Liver (tissue), 10 donors: ENCODE measurements at places on chromosomes 2 and 18. TPM values are rescaled to one million over a fixed set of nuclear protein-coding genes. Genes with fewer than 3 reads are reported as not detected.
A peak's percentile ranks its signal among the peaks of the same experiment; 100 is the strongest.

DNA sequence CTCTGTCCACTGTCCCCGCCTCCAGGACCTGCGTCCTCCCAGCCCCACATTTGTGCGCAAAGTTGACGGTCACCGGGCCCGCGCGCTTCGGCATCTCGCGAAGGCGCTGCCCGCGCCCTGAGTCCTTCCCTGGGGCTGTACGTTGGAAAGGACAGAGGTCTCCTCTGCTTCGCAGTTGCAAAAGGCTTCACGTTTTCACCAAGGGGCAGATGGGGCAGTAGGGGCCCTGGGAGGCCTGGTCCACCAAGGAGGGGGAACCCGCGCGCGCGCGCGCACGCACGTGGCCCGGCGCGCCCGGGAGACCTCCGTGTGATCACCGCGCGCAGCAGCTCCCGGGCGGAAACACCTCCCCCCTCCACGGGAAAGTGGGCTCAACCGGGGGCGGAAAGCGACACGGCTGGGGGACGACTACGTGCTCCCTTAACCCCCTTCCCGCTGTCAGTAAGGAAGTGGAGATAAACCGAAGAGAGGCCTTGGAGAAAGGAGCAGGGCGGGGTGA lies 21.9 kb downstream of the TEX44 start:
- H3K36me3 ChIP-seq: no peaks in the 10 kb centered on the region
- no peaks in the 10 kb centered on the region for H3K27me3 ChIP-seq
- DNase-seq: no peak
- peaks cover 17% of the 10 kb centered on the region for H3K4me1 ChIP-seq
- peak overlapping the region; percentile 90 for H3K27ac ChIP-seq
- peak overlapping the region; percentile 38 for H3K4me3 ChIP-seq

DNA sequence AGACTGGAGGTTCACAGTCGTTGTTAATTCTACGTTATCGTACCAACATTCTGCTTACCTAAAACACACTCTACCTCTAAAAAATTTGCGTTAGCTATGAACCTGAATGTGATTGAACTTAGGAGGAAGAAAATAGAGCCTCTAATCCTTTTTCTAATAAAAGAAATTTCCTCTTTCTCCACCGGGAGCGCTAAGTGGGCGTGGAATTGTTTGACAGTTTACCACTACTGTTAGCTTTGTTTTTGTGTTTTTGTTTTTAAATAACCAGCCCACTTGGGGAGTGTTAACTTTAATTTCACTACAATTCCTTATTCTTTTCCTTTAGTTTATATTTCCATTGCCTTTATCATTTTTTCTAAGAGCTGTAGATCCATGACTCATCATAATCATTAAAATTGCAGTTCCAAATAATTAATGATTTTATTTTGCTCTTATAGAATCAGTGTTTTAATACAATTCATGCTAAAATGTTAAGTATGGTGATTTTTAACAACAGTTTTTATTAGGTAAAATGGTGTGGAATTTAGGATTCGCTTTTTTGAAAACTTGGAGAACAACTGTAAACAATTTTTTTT lies 55.0 kb upstream of the ITM2C start:
- DNase-seq: no peak
- peaks cover 19% of the 10 kb centered on the region for H3K36me3 ChIP-seq
- H3K27me3 ChIP-seq: no peaks in the 10 kb centered on the region
- no peak overlapping the region for H3K27ac ChIP-seq

GRCh38 chr2:161020437-161020836 lies 139.8 kb upstream of the TANK start:
- DNase-seq: no peak
- no peaks in the 10 kb centered on the region for H3K36me3 ChIP-seq
- H3K27ac ChIP-seq: no peak overlapping the region
- H3K4me1 ChIP-seq: no peaks in the 10 kb centered on the region
- no peak overlapping the region for H3K4me3 ChIP-seq

DNA sequence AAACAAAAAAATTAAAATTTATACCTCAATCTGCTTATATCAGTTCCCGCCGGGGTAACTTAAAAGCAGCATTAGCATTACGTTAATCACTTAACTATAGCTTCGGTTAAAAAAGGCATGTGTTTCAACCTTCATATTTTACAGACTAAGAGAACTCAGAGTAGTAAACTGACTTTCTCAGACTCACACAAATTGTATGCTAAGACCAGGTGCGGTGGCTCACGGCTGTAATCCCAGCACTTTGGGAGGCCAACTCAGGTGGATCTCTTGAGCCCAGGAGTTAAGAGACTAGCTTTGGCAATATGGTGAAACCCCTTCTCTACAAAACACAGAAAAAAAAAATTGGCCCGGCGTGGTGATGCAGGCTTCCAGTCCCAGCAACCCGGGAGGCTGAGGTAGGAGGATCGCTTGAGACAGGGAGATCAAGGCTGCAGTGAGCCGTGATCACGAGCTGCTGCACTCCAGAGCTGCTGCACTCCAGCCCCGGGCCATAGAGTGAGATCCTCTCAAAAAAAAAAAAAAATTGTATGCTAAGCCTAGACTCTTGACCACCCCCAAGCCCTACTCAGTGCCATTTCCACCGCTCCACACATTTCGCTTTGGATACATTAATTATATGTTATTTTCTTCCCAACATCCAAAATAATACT lies 2.4 kb downstream of the HNRNPLL start:
- no peaks in the 10 kb centered on the region for H3K27me3 ChIP-seq
- no peak overlapping the region for H3K27ac ChIP-seq
- DNase-seq: no peak
- H3K36me3 ChIP-seq: no peaks in the 10 kb centered on the region

DNA sequence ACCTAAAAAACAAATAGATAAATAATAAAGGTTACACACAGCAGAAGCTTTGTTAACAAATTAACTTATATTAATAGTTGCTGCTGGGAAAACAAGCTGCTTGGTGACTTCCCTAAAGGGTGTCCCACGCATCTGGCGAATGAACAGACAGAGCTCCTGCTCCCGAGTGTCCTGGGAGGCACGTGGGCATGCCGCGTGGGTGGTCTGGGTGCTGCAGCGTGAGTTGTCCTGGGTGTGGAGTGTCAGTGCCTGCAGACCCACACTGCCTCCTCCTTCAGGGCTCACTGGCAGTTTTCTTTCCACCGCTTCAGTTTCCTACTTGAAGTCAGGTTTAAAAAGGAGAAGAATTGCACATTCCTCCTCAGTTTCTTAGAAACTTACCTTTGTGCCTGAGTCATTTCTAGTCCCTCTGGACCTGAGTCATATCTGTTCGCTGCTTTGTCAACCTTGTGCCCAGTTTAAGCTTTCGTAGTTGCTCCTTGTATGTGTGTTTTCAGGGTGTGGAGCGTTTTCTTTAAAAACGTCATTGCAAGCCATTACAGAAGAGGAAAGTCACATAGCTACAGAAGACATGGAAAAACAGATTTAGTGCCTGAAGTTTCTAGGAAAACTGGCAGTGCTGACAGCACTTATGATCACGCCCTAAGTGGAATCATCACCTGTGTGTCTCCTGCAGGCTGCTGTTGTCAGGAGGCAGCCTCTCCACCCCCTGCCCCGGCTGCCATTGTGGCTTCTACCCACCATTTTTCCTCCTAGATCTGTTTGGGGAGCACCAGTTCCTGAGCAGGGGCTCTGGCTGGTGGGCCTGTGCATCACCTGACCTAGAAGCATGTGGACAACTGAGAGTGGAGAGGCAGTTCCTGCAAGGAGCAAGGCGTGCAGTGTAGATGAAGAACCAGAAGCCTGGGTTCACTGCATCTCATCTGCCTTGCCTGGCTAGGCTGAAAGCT lies 24.5 kb downstream of the IMPA2 start:
- H3K4me1 ChIP-seq: peaks cover 31% of the 10 kb centered on the region
- DNase-seq: no peak
- H3K27me3 ChIP-seq: no peaks in the 10 kb centered on the region
- no peak overlapping the region for H3K27ac ChIP-seq

- no peaks in the 10 kb centered on the region for H3K36me3 ChIP-seq
- no peak for DNase-seq
- H3K4me1 ChIP-seq: no peaks in the 10 kb centered on the region
- no peaks in the 10 kb centered on the region for H3K27me3 ChIP-seq
These were observed 208.2 kb upstream of the REV1 start for GRCh38 chr2:99697811-99698568.

DNA sequence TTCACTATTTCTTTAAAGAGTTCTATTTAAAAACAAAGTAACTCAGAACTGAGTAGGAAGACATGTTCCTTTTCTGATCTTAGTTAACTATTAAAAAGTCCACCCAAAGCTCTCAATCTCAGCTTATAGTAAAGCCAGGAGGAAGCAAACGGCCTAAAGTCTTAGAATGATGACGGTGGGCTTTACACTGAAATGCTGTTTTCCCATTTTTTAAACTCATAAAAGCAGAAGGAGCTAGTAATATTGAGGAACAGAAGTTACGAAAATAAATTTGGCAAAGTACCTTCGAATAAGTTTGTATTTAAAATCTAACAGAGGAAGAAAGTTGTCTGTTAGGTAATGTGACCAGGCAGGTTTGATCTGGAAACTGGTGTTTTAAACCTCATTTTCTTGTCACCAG lies 111.1 kb downstream of the ZNF532 start:
- H3K27me3 ChIP-seq: no peaks in the 10 kb centered on the region
- no peak for DNase-seq
- H3K4me1 ChIP-seq: no peaks in the 10 kb centered on the region
- H3K36me3 ChIP-seq: no peaks in the 10 kb centered on the region
- no peak overlapping the region for H3K27ac ChIP-seq

- peak overlapping the region; percentile 83 for H3K27ac ChIP-seq
- H3K36me3 ChIP-seq: peaks cover 2% of the 10 kb centered on the region
- H3K4me1 ChIP-seq: peaks cover 69% of the 10 kb centered on the region
- DNase-seq: no peak
- no peaks in the 10 kb centered on the region for H3K27me3 ChIP-seq
- H3K4me3 ChIP-seq: no peak overlapping the region
These were observed 44.3 kb downstream of the LPIN2 start for GRCh38 chr18:2968606-2969005.

DNA sequence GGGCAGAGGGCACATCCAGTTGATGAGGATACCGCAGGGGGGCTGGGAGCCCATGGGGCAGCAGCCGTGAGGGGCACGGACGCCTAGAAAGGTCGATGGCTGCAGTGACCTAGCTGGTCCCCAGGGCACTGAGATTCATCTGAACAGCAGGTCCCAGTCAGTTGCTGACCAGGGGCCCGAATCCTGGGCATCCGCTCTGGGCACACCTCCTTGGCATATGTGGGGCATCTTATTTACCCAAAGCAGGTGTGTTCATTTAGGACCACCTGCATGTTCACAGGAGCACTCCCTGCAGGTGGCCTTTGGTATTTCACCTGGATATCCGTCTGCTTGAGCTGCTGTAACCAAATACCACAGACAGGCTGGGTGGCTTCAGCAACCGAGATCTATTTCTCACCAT lies 72.0 kb upstream of the ODC1 start:
- no peaks in the 10 kb centered on the region for H3K27me3 ChIP-seq
- no peaks in the 10 kb centered on the region for H3K4me1 ChIP-seq
- H3K4me3 ChIP-seq: no peak overlapping the region
- no peak for DNase-seq
- H3K27ac ChIP-seq: no peak overlapping the region

DNA sequence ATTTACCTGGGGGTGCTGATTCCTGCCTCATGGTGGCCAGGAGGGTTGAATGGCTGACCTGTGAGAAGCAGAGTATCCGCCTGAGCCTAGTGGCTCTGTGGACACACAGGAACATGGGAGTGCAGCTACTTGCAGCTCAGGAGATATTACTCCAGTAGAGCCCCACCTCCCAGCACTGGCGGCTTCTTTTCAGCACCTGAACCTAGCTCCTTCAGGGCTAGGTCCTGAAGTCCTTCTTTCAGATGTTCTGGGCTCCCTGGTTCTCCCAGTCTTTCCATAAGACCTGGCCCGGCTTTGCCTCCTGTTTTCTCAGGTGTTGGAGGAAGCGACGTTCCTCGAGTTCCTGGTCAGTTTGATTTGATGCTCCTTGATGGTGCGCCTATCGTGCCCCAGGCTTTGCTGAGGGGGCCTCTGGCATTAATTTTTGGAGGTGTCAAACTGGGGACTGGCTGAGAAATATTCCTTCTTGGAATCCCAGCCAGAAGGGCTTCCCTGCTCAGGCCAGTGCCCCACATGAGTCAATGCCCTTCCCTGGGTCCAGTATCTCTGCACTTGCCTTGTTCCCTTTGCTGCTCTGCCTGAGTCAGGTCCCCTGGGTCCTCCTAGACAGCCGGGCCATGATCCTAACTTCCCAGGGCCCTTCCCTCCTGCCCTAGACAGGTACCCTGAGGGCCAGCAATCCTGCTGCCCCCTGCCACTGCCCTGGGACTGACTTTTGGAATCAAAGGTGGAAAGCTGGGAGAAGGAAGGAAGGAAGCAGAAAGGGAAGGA lies 110.7 kb upstream of the HAAO start:
- DNase-seq: no peak
- H3K27ac ChIP-seq: no peak overlapping the region
- H3K4me3 ChIP-seq: no peak overlapping the region
- peaks cover 2% of the 10 kb centered on the region for H3K4me1 ChIP-seq
- H3K27me3 ChIP-seq: no peaks in the 10 kb centered on the region

DNA sequence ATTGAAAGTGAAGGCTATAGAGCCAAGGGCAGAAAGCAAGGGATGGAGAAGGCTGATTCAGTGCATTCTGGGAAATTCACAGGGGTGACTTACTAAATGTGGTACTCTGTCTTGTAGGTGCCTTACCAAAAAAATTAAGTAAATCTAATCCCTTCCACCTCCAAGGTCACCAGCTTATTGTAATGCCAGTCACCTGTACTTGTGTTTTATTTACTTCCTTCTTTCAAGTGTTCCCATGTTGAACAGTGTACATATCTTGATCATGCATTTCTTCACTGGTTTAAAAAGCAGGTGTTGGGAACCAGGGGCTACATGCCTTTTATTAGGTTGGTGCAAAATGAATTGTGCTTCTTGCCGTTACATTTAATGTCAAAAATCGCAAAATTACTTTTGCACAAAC lies 137.0 kb upstream of the ARHGAP28 start:
- no peaks in the 10 kb centered on the region for H3K36me3 ChIP-seq

DNA sequence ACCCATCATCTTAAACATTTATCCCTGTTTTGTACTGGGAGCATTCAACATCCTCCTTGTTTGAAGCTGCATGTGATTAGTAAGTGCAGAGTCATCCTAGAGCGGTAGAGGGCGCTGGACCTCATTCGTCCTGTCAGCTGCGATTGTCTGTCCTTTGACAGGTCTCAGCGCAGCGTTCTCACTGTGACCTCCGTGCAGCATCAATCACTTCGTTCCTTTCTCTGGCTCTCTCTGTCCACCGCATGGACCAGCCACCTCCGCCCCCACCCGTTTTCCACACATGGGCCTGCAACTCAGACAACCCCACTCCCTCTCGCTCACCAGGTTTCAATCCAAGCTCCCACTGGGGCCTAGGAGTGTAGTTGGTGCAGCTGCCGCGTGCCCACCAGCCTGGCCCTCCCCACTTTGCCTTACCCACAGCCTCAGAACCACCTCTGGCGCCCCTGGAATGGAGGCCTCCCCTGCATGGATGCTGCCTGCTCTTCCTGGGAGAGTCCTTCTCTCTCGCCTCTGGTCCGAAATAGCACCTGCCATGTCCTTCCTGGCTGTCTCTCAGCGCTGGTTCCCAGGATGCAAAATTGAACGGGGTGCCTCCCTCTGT lies 90.5 kb downstream of the NDUFA10 start:
- H3K4me1 ChIP-seq: no peaks in the 10 kb centered on the region
- no peak for DNase-seq
- no peak overlapping the region for H3K27ac ChIP-seq
- H3K27me3 ChIP-seq: no peaks in the 10 kb centered on the region
- H3K36me3 ChIP-seq: no peaks in the 10 kb centered on the region

OTOS gene
- total RNA-seq: not detected

PLCL1 gene
- total RNA-seq: 0.51 TPM

CNGA3 gene
- not detected for total RNA-seq

RESP18 gene
- not detected for total RNA-seq

TSPYL6 gene
- under 0.01 TPM for total RNA-seq

TDRD15 gene
- total RNA-seq: 0.59 TPM

EPHA4 gene
- 2.3 TPM for total RNA-seq

MOGAT1 gene
- 5.1 TPM for total RNA-seq
